IMR-90 (cell line): ENCODE measurements at places on chromosomes 16 and 17. TPM values are rescaled to one million over a fixed set of nuclear protein-coding genes. Genes with fewer than 3 reads are reported as not detected.

Gene KIF19
- total RNA-seq: not detected in 2 replicates

Gene CDRT4
- total RNA-seq: 0.56 and 0.90 TPM in 2 replicates

Gene IGSF6
- not detected in 2 replicates for total RNA-seq

Gene SEPTIN1
- not detected in 2 replicates for total RNA-seq

Gene CCDC200
- total RNA-seq: not detected in 2 replicates

Gene KRT14
- not detected in 2 replicates for total RNA-seq

Gene ARL5C
- total RNA-seq: not detected in 2 replicates

- DNase-seq: no peak
- H3K4me3 ChIP-seq: no peak overlapping the region
- H3K36me3 ChIP-seq: no peaks in the 10 kb centered on the region
- H3K4me1 ChIP-seq: no peaks in the 10 kb centered on the region
- H3K27ac ChIP-seq: no peak overlapping the region
Observed at GRCh38 chr16:60170196-60170595, 1436.1 kb upstream of the GOT2 start.

- no peaks in the 10 kb centered on the region for H3K36me3 ChIP-seq
- H3K27me3 ChIP-seq: no peaks in the 10 kb centered on the region
- DNase-seq: peak; percentile 89
- peak within 1 kb of the TSS; percentile 91 for H3K4me3 ChIP-seq
- H3K27ac ChIP-seq: peak within 1 kb of the TSS; percentile 94
- peaks cover 16% of the 10 kb centered on the region for H3K4me1 ChIP-seq
Observed at GRCh38 chr17:38748149-38748891, at the start of gene PCGF2. Gene PCGF2, minus strand, starts transcription at chr17:38748336. Its CDS starts 7,934 bp downstream, at chr17:38740402.

GRCh38 chr16:86722970-86723369, 144.6 kb downstream of the FOXL1 start:
- peaks cover 49% of the 10 kb centered on the region for H3K27me3 ChIP-seq
- H3K4me3 ChIP-seq: no peak overlapping the region
- no peaks in the 10 kb centered on the region for H3K36me3 ChIP-seq
- DNase-seq: peak; percentile 50
- no peaks in the 10 kb centered on the region for H3K4me1 ChIP-seq
- no peak overlapping the region for H3K27ac ChIP-seq

DNA sequence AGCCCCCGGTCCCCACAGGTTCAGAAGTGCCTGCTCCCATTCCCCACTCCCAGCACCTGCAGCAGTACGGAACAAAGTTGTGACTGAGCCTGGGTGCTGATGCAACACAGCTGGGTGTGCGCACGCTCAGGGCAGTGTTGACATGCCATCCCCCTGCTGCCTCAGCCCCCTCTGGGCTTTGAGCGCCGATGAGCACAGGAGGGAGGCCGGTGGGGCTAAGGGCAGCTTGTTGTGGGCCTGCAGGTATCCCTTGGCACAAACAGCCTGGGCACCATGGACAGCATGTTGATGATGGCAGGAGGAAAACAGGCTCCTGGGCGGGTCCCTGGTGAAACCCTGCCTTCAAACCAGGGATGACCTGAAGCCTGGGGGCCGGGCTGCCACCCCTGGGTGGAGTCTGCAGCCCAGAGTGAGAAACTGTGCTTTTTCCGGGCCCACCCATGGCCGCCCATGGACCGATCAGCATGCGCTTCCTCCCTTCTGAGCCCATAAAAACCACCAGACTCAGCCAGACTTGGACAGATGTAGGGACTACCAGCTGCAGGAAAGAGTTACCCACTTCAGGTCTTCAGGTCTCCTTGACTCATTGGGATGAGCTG, 175.5 kb downstream of the PHKB start:
- peaks cover 5% of the 10 kb centered on the region for H3K36me3 ChIP-seq
- H3K27me3 ChIP-seq: no peaks in the 10 kb centered on the region
- no peaks in the 10 kb centered on the region for H3K4me1 ChIP-seq

- peaks cover 24% of the 10 kb centered on the region for H3K36me3 ChIP-seq
- DNase-seq: no peak
- H3K27ac ChIP-seq: no peak overlapping the region
- peaks cover 11% of the 10 kb centered on the region for H3K4me1 ChIP-seq
Observed at GRCh38 chr16:68284847-68285246, 20.5 kb downstream of the SLC7A6 start.

DNA sequence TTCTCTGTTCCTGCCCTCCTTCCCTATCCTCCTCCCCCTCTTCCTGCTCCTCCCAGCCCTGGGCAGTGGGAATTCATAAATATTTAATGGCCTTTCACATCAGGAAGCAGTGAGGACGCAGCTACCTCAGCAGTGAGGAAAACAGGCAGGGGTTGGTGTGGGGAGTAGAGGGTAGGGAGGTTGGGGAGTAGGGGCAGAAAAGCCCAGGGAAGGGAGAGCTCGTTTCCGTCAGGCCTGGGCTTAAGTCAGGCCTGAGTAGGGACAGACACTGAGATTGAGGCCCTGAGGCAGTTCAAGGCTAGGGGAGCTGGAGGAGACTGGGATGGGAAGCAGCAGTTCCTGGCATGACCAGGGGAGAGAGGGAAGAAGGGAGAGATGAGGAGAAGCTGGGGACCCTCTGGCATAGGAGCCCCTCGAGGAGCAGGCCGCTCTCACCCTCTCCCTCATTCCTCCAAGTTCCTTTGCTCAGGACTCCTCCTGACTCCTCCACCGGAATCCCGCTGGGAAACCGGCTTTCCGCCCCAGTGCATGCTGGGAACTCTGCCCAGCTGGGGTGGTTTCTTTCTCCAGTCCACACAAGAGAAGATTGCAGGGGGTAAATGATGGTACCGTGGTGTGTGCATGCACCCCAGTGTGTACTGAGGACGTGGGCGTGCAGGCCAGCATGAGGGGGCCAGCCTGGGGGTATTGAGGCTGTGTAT, 6.2 kb downstream of the SAMD14 start:
- peak; percentile 46 for DNase-seq
- H3K27ac ChIP-seq: peak overlapping the region; percentile 29
- no peak overlapping the region for H3K4me3 ChIP-seq
- peaks cover 4% of the 10 kb centered on the region; the same call in 1 of the 2 replicates for H3K36me3 ChIP-seq

DNA sequence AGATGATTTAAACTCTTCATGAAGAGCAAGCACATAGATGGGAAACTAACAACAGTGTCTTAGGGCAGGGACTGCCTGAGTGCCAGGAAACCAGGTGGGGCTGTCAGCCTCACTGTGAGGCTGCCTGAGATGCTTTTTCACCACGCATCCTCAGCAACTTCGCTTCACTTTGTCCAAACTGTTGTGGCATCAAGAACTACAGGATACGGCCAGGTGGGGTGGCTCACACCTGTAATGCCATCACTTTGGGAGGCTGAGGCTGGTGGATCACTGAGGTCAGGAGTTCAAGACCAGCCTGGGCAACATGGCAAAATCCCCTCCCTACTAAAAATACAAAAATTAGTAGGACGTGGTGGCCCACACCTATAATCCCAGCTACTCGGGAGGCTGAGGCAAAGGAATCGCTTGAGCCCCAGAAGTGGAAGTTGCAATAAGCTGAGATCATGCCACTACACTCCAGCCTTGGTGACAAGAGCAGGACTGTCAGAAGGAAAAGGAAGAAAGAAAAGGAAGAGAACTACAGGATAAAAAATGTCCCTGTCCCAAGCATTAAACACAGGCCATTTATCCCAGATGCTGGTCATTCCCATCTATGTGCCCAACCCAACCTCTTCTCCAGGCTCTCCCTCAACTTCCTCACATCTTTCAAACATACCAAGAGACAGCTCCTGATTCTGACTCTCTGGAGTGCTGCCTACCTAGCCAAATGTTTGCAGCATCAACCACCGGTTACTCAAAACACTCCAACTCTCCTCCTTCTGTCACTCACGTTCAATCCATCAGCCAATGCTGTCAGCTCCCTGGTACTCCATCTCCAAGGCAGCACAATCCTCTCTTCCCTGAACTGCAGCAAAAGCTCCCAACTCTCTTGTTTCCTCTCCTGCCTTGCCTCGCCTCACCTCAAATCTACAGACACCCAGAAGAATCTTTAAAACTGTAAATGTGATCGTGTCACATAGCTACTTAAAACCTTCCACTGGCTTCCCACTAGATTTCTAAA, 1.6 kb downstream of the EIF4A3 start:
- H3K4me3 ChIP-seq: peak overlapping the region; percentile 87
- peaks cover 28% of the 10 kb centered on the region for H3K36me3 ChIP-seq
- peaks cover 8% of the 10 kb centered on the region for H3K4me1 ChIP-seq
- H3K27ac ChIP-seq: peak overlapping the region; percentile 10

DNA sequence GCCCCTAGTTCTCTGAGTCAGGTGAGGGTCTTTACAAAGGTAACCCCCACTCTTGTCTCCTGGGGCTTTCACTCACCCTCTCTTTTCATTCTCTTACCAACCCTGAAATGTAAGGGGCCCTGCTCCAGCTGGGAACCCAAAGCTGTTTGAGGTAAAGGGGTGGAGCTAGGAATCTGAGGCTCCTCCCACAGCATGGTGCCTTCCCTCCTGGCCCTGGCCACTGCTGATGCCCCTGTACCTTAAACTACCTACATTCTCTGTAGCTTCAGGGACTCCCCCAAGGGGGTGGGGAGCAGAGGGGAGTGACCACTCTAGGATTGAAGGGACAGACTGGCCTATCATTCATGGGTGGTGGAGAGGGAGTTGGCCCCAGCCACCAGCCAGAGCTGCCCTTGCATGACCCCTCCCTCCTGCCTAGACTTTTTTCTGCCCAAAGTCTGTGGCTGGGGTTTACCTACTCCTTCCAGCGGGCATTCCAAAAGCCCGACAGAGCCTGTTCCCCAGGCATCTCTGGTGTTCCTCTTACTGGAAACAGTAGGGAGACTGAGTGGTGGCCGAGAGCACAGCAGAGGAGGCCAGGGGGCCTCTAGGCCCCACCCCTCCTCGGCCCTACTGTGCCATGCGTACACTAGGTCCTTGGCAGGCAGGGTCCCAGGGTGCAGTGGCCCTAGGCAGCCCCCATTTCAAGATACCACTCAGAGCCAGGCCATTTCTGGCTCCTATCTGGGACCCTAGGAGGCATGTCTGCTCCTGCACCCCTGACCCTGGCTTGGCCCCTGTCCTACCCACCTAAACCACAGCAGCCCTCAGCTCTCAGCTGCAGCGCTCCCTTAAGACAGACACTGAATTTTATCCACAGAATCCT, 9.5 kb downstream of the DOK4 start:
- DNase-seq: no peak
- peaks cover 18% of the 10 kb centered on the region for H3K36me3 ChIP-seq
- H3K4me1 ChIP-seq: peaks cover 12% of the 10 kb centered on the region
- H3K27ac ChIP-seq: no peak overlapping the region
- no peak overlapping the region for H3K4me3 ChIP-seq
- no peaks in the 10 kb centered on the region for H3K27me3 ChIP-seq

- no peaks in the 10 kb centered on the region for H3K4me1 ChIP-seq
- no peaks in the 10 kb centered on the region for H3K27me3 ChIP-seq
- no peak overlapping the region for H3K4me3 ChIP-seq
- no peaks in the 10 kb centered on the region for H3K36me3 ChIP-seq
- DNase-seq: no peak
- H3K27ac ChIP-seq: no peak overlapping the region
Observed at GRCh38 chr16:13307255-13307654, 405.9 kb downstream of the SHISA9 start.

DNA sequence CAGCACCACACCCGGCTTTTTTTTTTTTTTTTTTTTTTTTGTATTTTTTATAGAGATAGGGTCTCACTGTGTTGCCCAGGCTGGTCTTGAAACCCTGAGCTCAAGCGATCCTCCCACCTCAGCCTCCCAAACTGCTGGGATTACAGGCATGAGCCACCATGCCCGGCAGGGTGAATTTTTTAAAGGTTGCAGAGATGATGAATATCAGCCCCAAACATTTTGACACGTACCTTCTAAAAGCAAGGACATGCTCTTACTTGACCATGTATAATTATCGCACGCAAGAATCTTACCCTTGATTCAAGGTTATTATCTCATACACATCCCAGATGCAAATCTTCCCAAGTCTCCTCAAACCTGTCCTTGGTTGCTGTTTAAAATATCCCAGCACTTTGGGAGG, 4.3 kb upstream of the FOXC2 start:
- no peak overlapping the region for H3K27ac ChIP-seq
- peaks cover 2% of the 10 kb centered on the region; the same call in 1 of the 2 replicates for H3K4me1 ChIP-seq
- no peak overlapping the region for H3K4me3 ChIP-seq
- no peak for DNase-seq
- no peaks in the 10 kb centered on the region for H3K36me3 ChIP-seq

GRCh38 chr17:32502710-32503109, 15.9 kb downstream of the CDK5R1 start:
- H3K36me3 ChIP-seq: no peaks in the 10 kb centered on the region
- H3K27ac ChIP-seq: no peak overlapping the region
- H3K27me3 ChIP-seq: peaks cover 6% of the 10 kb centered on the region; the same call in 1 of the 2 replicates
- no peak overlapping the region for H3K4me3 ChIP-seq

DNA sequence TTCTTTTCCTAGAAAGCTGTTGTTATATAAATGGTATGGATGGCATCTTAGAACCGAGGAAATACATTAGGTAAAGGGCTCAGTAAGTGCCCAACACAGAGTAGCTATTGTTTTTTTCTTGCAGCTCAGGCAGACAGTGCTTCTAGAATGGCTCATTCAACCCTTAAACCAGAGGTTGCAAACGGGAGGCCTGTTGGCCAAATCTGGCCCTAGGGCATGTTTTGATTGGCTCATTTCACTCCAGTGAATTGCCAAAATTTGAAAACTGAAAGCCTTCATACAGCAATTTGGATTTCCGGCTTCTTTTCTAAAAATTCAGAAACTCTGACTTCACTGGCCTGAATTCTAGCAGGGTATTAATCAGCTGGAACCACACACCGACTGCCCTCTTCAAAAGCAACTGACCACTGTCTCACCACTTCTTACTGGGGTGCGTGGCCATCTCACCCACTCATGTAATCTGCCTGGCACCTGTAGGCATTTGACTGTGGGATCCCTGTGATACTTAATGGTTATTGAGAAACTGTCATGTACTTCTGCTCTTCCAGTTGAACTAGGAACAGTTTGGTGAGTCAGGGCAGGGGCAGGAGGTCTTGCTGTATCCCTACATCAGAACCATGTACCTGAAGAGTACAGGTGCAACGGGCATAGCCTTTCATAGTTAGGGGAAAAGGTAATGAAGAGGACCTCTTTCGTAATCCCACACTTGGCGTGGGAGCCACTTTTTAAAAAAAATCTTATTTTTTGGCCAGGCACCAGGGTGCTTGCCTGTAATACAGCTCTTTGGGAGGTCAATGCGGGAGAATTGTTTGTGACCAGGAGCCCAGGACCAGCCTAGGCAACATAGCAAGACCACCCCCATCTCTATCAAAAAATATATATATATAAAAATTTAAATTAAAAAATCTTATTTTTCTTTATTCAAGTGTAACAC, 53.6 kb upstream of the SCNN1B start:
- no peaks in the 10 kb centered on the region for H3K4me1 ChIP-seq
- H3K4me3 ChIP-seq: no peak overlapping the region
- no peak for DNase-seq
- H3K36me3 ChIP-seq: no peaks in the 10 kb centered on the region
- H3K27me3 ChIP-seq: no peaks in the 10 kb centered on the region

DNA sequence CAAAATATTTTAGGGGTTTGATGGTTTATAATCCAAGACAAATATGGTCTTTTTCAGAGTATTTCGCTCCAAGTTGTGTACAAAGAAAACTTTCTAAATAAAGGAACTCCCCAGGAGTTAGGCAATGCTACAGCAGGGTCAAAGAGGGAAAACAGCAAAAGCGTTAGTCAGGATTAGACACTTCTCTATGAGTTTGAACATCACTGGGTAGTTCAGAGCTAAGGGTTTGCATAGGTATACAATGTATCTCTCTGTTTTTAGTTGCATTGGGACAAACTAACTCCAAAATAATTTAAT, 34.8 kb downstream of the FAM20A start:
- DNase-seq: no peak
- H3K27ac ChIP-seq: no peak overlapping the region
- H3K4me1 ChIP-seq: no peaks in the 10 kb centered on the region
- H3K27me3 ChIP-seq: peaks cover 6% of the 10 kb centered on the region

GRCh38 chr17:1030684-1031532, 34.0 kb downstream of the TIMM22 start:
- peaks cover 13% of the 10 kb centered on the region for H3K36me3 ChIP-seq
- peaks cover 21% of the 10 kb centered on the region for H3K4me1 ChIP-seq
- DNase-seq: no peak
- H3K27ac ChIP-seq: no peak overlapping the region
